Activated CD4-positive, alpha-beta memory T cell treated with anti-CD3 and anti-CD28 coated beads for 36 hours (primary cell): ENCODE measurements at places on chromosomes 12 and 14. TPM values are rescaled to one million over a fixed set of nuclear protein-coding genes. Genes with fewer than 3 reads are reported as not detected.

DNA sequence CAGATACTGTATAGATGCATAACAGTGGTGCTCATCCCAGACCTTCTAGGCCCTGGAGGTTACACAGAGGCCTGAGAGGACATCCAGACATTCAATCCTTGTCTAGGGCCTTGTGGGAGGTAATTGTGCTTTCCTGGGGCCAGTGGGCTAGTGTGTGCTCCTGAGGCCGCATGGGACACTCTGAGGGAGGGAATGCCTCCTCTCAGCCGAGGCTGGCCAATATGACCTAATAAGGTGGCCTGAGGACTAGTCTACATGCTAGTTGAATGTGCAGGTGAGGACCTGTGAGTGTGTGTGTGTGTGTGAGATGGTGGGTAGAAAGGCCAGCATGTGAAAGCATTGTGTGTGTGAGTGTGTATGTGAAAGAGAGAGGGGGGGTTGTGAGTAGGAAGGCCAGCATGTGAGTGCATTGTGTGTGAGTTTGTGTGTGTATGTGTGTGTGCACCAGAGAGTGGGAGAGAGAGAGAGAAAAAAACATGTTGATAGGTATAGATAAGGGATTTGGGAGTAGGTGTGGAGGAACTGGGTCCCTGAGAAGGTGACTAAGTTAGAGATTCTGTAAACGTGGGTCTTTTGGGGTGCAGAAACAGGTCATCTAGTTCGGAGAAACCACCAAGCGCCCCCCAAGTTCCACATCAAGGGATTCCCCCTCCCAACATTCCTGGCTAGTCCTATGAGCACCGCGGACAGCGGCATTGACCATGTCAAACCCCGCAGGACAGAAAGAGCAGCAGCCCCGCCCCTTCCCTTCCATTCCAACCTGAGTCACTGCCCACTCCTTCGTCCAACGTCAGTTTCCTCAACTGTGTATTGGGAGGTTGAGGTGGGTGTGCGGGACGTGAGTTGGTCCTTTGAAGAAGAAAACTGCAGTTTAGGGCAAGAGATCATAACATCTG lies 9.7 kb upstream of the KRT81 start:
- no peak for DNase-seq

DNA sequence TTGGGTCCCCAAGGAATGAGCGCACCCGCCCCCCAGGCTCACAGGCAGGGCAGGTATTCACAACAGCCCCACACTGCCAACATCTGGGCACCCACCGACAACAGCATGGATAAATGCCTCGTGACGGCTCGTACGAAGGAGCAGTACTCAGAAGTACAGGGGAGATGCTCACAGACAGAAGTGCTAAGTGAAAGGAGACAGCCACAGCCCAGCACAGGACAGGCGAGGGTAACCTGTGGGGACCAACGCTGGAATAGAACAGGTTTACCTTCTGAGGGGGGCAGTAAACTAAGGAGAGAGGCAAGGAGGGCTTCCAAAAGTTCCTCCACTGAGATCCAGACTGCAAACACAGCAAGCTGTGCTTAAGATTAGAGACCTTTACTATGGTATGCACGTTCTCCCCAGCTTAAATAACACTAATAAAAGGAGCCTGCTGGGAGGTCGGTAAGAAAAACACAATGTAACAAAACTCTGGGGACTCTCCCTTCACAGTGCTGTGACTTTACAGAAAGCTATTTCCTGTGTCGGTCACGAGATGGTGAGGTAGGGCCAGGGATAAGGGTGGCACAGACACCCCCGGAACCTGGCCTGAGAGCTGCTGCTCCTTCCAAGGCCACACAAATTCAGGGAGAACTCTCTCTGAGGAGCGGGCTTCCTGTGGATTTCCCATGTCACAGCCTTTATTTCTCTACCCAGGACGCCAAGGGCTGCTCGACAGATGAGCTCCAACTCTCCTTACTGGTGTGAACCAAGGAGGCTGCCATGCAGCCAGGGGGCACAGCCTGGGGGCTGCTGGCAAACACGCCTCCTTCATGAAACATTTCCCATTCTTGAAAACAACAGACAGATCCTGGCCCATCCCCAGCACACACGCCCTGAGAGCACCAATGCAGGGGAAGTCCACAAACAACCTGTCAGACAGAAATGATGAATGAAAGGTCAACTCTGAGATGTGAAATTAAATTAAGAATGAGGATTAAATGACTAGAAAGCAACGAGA lies 26.3 kb downstream of the SLC15A4 start:
- no peak for DNase-seq

DNA sequence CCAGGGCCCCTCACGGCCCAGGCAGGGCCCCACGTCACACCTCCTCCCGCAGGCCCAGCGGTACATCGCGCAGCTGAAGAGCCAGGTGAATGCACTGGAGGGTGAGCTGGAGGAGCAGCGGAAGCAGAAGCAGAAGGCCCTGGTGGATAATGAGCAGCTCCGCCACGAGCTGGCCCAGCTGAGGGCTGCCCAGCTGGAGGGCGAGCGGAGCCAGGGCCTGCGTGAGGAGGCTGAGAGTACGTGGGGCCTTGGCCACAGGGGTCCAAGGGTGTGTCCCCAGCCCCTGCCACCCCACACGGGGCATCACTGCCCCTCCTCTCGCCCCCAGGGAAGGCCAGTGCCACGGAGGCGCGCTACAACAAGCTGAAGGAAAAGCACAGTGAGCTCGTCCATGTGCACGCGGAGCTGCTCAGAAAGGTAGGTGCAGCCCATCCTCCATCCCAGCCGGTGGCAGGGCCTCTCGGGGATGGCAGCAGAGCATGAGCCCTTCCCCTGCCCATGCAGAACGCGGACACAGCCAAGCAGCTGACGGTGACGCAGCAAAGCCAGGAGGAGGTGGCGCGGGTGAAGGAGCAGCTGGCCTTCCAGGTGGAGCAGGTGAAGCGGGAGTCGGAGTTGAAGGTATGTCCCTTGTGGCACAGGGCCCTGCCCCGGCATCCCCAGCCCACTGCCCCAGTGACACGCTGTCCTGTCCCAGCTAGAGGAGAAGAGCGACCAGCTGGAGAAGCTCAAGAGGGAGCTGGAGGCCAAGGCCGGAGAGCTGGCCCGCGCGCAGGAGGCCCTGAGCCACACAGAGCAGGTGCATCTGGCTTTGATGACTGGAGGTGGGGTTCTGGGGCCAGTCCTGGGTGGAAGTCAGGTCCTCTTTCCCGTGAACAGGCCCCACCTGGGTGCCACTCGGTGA lies 20.9 kb downstream of the HIP1R start:
- DNase-seq = no peak

VRK1 gene
- 76.9 TPM for total RNA-seq

GNPNAT1 gene
- 31.4 TPM for total RNA-seq

OTUB2 gene
- 2.0 TPM for total RNA-seq
